ENCODE measurements at places on chromosomes 1 and 21.

DNA sequence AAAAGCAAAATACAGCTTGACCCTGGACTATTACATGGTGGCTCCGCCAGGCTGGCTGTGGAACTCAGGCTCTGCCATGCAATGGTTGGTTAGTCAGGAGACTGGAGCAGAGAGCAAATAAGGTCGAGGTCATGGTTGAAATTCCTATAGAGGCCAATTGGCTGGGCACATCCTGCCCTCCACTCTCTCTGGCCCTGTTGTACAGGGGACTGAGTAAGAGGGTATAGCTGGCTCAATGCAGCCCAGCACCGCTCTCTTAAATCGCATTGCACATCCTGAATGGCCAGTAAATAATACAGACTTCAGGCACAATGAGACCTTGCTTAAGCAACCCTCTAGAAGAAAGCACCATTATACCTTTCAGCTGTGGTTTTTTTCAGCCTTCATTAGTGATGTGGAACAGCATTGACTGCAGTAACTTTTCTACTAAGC, 59.3 kb upstream of the PPP2R5A start:
- peak; percentile 3 for DNase-seq

DNA sequence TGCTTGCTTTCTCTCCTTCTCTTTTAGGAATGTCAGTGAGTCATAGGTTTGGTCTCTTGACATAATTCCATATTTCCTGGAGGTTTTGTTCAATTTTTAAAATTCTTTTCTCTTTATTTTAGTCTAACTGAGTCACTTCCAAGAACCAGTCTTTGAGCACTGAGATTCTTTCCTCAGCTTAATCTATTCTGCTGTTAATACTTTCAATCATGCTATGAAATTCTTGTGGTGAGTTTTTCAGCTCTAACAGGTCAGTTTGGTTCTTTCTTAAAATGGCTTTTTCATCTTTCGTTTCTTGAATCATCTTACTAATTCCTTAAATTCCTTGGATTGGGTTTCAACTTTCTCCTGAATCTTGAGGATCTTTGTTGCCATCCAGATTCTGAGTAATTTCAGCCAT, 321.0 kb downstream of the PTBP2 start:
- no peak for DNase-seq

- no peak for DNase-seq
Observed at GRCh38 chr1:204025917-204026707, 46.8 kb upstream of the SOX13 start.

DNA sequence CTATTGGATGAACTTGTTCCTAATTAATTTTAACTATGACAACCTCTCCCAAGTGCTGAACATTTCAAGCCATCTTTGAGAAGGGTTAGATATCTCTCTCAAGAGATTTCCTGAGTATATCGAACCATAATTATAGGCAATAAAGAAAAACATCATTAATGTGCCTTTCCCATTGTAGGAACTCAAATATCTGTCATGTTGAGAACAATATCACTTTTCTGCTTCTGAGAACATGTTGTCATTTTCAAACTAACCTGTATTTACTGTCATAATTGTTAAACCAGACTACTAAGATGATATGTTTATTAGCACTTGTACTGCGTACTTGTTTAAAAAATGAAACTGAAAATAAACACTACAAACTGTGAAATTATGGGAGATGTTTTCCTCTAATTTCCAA, 4.3 kb downstream of the EPS15 start:
- DNase-seq = no peak

DNA sequence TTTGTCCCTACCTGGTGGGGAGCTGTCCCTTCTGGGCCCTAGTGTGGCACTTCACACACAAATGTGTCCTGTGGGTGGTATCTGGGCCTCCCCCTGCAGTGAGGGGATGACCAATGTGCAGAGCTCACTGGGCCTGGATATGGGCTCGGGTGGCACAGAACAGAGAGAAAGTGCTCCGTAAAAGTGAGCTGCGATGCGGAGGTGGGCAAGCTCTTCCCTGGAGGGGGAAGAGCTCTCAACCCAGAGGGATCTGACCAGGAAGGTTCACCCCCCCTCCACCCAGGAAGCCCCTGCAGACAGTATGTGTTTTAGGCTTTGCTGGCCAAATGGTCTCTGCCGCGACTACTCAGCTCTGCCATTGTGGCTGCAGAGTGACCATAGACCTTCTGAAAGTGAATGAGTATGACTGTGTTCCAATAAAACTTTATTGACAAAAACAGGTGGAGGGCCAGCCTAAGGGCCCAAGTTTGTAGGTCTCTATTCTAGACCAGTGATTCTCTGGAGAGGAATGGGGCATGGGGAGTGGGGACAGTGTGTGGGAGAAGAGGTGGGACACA, 8.6 kb upstream of the ITGB2 start:
- no peak for DNase-seq

DNA sequence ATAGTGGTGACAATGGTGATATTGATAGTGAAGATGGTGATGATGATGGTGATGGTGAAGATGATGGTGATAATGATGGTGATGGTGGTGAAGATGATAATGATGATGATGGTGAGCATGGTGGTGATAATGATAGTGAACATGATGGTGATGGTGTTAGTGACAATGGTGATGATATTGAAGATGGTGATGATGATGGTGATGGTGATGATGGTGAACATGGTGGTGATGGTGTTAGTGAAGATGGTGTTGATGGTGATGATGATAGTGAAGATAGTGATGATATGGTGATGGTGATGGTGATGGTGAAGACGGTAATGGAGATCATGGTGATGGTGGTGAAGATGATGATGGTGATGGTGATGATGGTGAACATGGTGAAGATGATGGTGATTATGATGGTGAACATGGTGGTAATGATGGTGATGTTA, 259.2 kb downstream of the MATN1 start:
- no peak for DNase-seq

GRCh38 chr1:27603309-27603680, 649 bp downstream of the AHDC1 start:
- no peak for DNase-seq

DNA sequence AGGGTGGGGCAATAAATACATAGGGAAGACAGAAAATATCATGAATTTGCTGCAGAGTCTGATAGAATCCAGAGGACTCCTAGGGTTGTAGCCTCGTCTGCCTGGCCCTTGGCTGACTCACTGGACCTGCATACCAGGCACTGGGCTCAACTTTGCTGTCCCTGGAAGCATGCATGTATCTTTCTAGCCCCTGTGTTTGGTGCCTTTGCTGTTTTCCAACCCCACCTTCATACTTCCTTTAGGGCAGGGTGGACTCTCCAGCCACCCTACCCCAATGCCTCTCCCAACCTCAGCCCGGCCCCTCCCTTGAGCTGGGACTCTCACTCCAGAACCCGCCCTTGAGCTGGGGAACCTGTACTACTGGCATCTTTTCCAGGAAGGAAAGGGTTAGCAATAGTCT, 1.2 kb downstream of the RAB25 start:
- no peak for DNase-seq

DNA sequence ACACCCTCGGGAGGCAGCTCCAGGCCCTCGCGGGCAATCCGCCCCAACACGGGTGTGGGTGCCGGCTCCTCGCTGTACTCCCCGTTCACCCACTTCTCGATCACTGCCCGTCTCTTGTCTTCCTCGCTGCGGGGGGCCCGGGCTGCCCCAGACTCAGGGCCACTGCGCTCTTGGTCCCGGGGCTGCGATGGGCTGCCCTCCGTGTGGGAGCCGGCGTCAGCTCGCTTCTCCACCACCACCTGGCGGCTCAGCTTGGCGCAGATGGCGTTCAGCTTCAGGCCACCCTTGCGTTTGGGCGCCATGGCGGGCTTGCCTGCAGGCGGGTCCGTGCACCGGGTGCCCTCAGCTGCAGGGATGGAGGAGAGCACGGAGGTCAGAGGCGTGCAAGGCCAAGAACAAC, 131.2 kb downstream of the CASZ1 start:
- no peak for DNase-seq

- no peak for DNase-seq
Observed at GRCh38 chr1:209539576-209539975, 43.9 kb upstream of the CAMK1G start.

DNA sequence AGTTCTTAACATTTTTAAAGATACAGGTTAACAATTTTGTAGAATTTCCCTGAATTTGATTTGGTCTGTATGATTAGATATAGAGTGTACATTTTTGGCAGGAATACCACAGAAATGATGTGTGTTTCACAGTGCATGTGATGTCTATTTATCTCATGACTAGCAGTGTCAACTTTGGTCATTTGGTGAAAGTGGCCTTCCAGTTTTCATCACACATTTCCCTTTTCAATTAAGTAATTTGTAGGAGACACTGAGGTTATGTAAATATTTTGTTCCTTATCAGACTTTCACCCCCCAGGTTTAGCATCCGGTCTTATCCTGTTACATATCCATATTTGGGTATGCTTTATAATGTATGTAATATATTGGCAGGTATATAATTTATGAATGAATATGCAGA, 41.8 kb downstream of the MAP3K7CL start:
- DNase-seq = no peak

DNA sequence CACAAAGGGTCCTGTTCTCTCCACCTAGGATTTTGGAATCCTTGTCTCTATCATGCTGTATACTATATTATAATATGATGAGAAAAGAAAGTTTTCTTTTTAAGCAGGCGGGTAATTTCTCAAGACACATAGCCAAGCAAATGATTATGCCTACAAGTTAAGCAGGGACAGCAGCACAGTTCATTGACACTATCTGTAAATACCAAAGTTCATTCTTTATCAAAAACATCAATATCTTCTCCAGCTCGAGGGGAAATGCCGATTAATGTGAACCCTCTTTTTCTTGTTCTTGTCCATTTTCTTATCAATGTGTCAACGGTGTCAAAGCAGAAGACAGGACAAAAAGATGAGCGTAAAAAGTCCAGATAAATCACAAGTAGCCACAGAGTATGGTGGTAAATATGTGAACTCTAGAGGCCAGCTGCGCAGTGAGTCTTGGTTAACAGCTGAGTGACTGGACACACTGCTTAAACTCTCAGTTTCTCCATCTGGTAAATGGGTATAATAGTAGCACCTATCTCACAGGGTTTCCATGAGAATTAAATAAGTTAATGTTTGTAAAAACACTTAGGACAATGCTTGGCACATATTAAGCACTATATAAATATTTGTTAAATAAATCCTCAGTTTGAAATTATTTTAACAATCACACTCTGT, 30.9 kb downstream of the LPAR3 start:
- DNase-seq = no peak

- DNase-seq = no peak
Observed at GRCh38 chr1:60065199-60065598, 8.4 kb downstream of the C1orf87 start.

DNA sequence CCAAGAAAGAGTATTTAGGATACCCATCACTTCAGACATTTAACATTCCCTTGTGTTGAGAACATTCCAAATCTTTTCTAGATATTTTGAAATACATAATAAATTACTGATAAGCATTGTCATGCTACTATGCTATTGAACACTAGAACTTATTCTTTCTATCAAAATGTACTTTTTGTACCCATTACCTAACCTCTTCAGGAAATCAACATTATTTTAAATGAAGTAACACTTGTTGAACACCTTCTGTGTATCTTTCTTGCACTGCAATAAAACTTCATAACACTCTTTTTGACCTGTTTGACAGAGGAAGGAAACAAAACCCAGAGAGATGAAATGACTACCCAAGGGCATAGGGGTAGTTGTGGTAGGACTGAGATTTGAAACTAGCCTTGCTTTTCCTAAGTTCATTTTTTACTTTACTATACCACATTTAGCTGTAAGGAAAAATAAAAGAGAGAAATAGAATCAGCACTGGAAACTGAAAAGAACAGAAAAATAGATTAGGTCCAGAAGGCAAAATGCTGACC, 99.4 kb downstream of the UCHL5 start:
- no peak for DNase-seq

DNA sequence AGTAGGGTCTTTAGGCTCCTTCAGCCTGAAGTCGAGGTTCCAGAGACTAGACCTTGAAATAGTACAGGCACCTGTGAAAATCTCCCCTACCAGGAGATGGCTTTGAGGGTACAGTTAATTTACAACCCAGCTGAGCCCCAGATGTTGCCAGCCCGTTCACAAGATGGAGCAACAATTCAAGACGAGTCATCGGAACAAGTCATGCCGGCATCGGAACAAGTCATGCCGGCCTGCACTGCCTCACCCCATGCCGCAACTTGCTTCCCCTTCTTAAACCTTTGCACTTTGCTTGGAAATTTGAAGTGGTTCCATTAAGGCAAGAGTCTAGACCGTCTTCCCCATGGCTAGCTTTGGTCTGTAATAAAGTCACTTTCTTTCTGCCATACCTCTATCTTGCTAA, 16.0 kb downstream of the HHAT start:
- no peak for DNase-seq

DNA sequence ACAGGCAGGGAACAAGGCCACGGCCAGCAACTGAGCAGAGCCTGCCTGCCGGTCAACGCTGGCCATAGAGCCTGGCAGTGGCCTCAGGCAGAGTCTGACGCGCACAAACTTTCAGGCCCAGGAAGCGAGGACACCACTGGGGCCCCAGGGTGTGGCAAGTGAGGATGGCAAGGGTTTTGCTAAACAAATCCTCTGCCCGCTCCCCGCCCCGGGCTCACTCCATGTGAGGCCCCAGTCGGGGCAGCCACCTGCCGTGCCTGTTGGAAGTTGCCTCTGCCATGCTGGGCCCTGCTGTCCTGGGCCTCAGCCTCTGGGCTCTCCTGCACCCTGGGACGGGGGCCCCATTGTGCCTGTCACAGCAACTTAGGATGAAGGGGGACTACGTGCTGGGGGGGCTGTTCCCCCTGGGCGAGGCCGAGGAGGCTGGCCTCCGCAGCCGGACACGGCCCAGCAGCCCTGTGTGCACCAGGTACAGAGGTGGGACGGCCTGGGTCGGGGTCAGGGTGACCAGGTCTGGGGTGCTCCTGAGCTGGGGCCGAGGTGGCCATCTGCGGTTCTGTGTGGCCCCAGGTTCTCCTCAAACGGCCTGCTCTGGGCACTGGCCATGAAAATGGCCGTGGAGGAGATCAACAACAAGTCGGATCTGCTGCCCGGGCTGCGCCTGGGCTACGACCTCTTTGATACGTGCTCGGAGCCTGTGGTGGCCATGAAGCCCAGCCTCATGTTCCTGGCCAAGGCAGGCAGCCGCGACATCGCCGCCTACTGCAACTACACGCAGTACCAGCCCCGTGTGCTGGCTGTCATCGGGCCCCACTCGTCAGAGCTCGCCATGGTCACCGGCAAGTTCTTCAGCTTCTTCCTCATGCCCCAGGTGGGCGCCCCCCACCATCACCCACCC, at the start of gene TAS1R3:
TAS1R3 (plus strand) TSS at position 213 of the 898 bp plus-strand sequence; CDS start at position 279, 66 bp downstream.
- DNase-seq = no peak

- no peak for DNase-seq
Observed at GRCh38 chr1:236204039-236204438, 61.7 kb downstream of the GPR137B start.

- no peak for DNase-seq
Observed at GRCh38 chr1:165456114-165456513, 11.2 kb upstream of the RXRG start.

GRCh38 chr1:58848818-58849411, 65.1 kb upstream of the JUN start:
- DNase-seq = no peak

Measured in CD4-positive, alpha-beta T cell treated with Interleukin-12 subunit alpha and Interleukin-12 subunit beta, for 1 hour (primary cell).